ENCODE measurements at places on chromosomes 1 and 21.
A peak's percentile ranks its signal among the peaks of the same experiment; 100 is the strongest.

GRCh38 chr1:207243442-207244408, 77.8 kb upstream of the CD55 start:
- no peak for DNase-seq

- peak; percentile 50 for DNase-seq
These were observed 37.3 kb downstream of the PABPC4 start for GRCh38 chr1:39539252-39539790.

- no peak for DNase-seq
These were observed 13.1 kb downstream of the SDCCAG8 start for GRCh38 chr1:243268751-243269460.

DNA sequence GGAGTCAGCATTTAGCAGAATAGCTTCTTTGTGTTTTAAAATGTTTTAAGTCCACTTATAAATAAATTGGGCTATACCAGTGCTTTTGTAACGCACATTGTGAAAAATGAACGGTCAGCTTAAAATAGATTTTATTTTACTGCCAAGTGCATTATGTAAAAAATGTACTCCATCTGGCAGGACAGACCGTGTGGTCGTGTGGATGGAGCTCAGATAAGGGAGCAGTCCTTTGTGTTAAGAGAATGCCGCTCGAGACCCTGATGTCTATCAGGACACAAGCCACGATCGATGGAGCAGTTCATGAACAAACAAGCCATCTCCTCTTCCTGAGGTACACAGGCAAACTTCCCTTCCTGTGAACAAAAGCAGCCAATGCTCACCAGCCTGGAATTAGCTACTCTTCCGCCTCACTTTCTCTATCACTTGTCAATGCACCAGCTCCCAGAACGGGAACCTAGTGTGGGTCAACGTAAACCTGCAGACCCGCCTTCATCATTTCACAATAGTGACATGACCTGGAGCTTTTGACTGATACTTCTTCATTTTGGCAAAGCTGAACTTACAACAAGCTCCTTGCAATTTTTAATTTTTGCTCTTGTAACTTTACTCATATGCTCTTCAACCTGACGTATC, 243.5 kb downstream of the TGFB2 start:
- DNase-seq = no peak

DNA sequence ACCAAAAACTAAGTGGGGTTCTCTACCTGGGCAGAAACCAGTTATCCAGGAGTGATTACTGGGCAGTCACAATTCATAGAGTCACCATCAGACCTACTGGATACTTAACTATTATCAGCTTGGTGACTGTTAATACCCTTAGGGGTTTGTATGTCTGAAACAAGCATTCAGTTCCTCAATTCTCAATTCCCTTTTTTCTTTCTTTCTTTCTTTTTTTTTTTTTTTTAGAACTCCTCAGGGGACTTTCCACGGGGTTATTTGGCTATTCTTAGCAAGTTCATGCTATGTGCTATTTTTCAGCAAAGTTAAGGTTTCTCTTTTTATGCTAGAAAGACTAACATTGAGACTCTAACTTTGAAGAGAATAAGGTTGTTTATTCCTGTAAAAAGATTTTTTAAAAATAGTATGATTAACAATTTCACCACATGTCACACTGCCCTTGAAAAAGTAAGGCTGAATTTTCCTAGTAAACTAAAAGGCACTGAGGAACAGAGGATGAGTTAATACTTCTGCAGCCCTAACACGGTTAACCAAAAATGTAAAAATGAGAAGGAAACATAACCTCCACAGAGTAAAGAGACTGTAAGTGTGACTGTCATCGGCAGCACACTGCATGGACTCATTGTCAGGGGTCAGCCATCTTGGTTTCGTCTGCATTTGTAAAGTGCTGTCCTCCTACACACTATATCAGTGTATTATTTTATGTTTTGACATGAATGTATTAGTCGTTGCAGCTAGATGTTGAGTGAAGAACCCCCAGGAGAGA, 310.2 kb downstream of the NTNG1 start:
- DNase-seq = no peak

GRCh38 chr21:34730194-34730593, 61.4 kb downstream of the CLIC6 start:
- DNase-seq = no peak

DNA sequence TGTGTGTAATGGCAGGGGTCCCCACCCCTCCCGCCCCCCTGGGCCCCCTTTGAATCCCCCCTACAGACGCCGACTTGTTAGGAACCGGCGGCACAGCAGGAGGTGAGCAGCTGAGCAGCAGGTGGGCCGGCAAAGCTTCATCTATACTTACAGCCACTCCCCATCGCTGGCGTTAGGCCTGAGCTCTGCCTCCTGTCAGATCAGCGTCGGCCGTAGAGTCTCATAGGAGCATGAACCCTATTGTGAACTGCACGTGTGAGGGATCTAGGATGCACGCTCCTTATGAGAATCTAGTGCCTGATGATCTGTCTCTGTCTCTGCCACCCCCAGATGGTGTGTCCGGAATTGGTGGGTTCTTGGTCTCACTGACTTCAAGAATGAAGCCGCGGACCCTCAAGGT, 14.9 kb upstream of the VPS26C start:
- no peak for DNase-seq

DNA sequence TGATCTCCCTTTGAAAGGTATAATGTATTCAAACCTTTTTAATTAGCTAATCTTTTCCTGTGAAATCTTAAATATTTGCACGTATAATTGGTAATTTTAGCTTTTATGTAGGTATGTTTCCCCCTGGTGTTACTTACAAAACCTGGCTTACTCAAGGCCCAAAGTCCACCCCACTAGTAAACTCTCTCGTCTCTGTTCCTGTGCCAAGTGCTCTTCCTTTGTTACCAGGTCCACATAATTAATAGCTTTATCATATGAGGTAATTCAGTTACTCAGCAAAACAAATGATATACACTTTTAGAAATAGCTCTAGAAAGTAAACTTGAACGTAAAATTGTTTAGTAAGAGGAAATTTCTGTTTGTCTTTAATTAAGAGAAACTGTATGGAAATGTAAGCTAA, 36.7 kb downstream of the NFIA start:
- peak; percentile 23 for DNase-seq

DNA sequence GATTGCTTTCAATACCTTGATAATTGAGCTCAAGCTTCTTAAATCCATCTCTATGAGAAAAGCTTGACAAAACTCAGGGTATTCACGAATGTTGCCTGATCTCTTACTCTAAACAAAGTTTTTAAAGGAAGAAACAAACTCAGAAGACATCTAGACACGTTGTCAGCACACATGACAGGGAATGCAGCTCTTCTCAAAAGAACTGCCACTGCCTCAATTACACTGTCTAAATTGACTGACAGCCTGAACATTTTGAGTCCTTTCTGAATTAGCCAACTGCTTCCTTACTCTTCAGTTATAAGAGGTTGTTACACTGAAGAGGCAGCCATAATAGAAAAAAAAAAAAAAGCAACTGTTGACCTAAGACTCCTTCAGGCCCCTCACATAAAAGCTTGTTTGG, 1646.7 kb upstream of the B3GALT2 start:
- no peak for DNase-seq

DNA sequence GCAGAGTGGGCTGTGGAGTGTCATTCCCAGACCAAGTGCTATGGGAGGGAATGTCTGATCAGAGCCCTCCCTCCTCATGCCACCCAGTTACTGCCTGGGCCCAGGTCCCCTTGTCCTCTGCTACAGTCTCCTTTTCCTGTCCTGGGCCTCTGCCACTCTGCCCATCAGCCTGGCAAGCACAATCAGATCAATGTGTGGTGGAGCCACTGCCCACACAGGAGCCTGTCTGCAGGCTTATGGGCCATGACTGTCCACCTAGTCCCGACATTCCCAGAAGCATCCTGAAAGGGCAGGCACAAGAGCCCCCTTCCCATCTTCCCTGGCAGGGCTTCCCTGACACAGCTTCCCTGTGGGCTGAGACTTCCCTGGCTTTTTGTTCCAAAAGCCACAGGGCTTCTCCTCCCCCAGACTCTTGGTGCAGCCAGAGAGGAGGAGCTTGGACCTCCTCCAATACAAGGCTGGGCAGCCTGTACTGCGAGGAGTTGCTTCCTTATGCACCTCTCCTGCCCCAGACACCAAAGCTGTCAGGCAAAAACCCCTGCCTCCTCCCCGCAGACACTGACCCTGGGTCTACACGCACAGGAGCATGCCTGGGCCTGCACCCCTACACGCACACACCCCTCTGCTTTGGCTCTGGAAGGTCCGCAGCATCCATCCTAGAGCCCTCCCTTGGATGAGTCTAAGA, 29.2 kb upstream of the CNTN2 start:
- DNase-seq = peak; percentile 95

DNA sequence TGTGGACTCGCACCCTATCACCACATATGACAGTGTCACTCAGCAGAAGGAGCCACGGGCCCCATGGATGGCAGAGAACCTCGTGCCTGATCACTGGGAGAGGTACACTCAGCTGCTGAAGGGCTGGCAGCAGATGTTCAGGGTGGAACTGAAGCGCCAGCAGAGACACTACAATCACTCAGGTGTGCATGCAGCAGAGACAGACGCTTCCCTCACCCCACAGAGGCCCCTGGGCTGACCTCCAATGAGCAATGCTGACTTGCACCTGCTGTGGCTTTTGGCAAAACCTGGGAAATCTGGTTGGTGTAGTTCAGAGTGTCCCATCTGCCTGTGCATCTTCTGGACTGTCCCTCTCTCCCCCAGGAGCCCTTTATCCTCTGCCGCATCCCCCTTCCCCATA, 51.9 kb downstream of the KIAA1614 start:
- no peak for DNase-seq

DNA sequence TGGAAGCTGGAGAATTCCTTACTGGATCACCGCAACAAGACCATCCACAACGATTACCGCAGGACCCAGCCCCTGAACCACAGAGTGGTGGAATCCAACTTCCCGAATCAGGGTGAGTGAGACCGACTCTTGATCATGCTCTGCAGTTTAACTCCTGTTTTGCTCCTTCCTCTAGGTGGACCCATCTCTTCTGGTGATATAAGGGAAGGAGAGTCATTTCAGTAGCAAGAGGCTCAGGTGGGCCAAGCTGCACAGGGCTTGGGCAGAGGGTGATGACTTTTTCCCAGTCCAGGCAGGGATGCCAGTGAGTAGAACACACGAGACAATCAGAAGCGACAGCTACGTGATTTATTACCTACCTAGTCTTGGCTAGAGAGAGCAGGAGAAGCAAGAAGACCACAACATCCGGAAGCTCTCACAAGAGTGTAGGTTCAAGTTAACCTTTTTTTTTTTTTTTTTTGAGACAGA, 25.2 kb downstream of the CA6 start:
- DNase-seq = no peak

- no peak for DNase-seq
These were observed 7.1 kb downstream of the HPCA start for GRCh38 chr1:32893198-32894018.

DNA sequence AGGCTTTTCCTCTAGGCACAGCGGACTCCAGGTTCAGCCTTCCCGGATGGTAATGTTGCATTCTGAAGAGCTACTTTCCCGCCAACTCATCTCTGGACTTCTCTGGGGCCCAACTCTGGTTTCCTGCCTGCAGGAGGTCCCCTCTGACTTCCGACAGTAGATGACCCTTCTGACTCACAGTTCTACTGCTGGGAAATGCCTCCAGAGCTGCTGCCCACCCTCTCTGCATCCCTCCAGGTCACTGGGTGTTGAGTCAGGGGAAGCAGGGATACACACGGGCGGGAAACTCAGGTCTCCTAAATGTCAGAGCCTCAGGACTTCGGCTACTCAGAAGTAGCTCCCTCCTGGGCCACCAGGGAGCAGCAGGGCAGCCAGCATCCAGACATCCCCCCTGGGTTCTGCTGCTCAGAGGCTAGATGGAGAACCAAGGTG, 2.1 kb upstream of the KIF21B start:
- no peak for DNase-seq

- peak; percentile 7 for DNase-seq
These were observed 18.0 kb downstream of the HHIPL2 start for GRCh38 chr1:222529916-222530315.

DNA sequence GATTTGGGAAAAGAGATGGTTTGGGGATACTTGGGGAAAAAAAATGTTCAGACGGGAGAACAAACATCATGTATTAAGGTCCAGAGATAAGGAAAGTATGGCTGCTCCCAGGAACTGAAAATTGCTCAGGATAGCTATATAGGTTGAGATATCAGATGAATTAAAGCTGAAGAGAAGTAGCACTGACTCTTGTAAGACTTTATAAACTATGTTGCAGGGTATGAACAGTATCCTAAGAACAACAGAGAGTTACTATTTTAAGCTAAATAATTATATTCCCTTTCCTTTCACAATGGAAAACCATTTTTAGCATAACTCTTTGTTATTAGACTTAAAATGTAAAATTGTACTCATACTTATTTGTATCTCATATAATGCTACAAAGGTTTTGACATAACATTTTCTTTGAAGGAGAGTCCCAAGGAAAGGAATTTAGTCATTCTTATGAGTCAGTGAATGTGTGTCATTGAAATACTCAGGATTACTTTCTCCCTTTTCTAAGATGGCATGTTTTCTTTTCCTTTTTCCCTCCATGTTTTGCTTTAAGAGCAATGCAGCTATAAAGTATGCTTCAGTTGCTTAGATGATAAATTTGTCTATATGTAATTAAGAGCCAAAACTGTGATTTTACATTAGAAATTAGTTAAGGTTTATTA, 139.4 kb upstream of the KIAA1614 start:
- DNase-seq = no peak

DNA sequence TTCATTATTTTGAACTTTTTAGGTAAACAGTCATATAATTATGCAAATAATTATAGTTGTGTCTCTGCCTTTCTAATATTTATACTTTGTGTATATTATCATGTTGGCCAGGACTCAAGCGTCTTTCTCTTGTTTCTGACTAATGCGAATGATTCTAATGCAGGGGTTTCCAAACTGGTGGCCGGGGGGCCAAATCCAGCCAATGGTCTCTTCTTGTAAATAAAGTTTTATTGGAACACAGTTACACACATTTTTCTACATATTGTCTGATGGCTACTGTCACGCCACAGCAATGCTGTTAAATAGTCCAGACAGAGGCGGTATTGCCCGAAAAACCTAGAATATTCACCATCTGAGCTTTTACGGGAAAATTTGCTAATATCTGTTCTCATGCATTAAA, 8.9 kb upstream of the POFUT2 start:
- no peak for DNase-seq

- DNase-seq = no peak
These were observed 95.9 kb downstream of the DISP1 start for GRCh38 chr1:222910699-222911098.

GRCh38 chr1:221161571-221162041, 282.4 kb downstream of the HLX start:
- DNase-seq = no peak

- DNase-seq = no peak
These were observed 43.3 kb upstream of the FCRL4 start for GRCh38 chr1:157641177-157641576.
